ENCODE measurements at places on chromosomes 3 and 15.
A peak's percentile ranks its signal among the peaks of the same experiment; 100 is the strongest.

GRCh38 chr3:16494094-16494493 is 19.4 kb downstream of the RFTN1 start:
- no peak for DNase-seq

DNA sequence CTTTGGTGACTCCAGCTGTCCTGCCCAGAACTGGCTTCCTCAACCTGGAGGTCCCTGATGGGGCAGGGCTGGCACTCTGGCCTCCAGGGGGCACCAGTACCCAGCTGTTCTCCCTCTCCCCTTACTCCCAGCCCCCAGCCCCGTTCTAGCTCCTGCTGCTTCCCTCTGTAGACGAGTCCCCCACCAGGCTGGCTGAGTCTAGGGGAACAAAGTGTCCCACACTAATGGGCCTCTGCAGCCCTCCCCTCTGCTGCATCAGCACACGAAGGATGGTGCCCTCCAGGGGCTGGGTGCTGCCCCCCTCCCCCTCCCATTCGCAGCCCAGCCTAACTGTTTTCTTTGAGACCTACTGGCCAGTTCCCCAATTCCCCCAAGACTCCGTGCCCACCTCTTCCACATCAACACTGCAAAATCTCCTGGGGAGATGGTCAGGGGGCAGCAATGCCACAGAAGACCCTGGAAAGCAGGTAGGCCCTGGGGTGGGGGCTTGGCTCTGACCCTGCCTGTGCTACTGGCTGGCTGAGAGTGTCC is 4.2 kb downstream of the RHCG start:
- DNase-seq = peak; percentile 39

DNA sequence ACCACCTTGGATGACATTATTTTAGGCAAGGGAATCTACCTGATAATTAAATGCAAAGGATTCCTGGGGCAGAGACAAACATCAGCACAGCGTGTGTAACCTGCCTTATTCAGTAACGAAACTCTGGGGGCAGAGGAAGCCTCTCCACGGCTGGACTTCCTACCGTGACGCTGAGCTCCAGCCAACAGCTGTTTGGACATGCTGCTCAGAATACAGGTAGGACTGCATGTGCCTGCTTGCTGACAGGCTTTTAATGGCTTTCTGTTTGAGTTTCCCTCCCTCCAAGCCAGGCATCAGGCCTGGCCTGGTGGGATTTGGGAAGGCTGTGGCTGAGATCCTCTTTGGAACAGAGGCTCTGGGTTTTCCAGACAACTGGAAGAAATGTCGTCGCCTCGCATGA is 150.6 kb downstream of the ADAMTS17 start:
- no peak for DNase-seq

GRCh38 chr3:152466784-152467183 is 198.1 kb downstream of the MBNL1 start:
- no peak for DNase-seq

DNA sequence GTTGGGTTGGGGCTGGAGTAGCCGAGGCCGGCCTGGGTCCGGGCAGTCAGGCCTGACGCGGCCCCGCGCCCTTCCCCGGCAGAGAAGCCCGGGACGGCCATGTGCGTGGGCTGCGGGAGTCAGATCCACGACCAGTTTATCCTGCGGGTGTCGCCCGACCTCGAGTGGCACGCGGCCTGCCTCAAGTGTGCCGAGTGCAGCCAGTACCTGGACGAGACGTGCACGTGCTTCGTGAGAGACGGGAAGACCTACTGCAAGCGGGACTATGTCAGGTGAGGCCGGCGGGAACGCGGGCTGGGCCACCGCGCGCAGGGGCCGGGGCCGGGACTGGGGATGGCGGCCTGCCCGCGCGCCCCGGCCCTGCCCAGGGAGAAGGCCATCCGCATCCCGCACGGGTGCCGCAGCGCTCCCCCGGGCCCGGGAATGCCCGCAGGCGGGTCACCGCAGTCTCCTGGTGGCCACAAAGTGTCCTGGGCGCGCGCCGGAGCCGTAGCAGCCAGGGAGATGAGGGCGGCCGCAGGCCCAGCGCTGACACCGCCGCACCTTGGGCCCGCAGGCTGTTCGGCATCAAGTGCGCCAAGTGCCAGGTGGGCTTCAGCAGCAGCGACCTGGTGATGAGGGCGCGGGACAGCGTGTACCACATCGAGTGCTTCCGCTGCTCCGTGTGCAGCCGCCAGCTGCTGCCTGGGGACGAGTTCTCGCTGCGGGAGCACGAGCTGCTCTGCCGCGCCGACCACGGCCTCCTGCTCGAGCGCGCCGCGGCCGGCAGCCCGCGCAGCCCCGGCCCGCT is 1.3 kb downstream of the ISL2 start:
- no peak for DNase-seq

- no peak for DNase-seq
These were observed 27.6 kb downstream of the C2CD4A start for GRCh38 chr15:62094388-62094787.

DNA sequence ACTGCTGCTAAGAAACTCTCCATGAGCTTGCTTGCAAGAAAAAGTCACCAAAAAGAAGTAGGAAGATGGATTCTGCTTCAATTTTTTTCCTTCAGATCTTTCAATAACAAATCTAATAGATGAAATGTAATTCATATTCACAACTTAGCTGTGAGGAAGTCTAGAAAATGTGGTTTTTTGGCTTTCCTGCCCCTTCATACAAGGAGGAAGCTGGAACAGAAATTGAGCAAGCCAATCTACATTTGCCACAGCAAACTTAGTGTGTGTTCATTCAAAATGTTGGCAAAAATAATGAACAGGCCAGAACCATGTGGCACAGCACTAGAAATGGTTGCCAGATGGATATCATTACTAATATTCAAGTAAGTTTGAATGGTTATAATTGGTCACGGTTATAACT is 93.2 kb upstream of the NEDD4 start:
- DNase-seq = no peak

- DNase-seq = no peak
These were observed 245.3 kb upstream of the P2RY1 start for GRCh38 chr3:152589644-152590043.

DNA sequence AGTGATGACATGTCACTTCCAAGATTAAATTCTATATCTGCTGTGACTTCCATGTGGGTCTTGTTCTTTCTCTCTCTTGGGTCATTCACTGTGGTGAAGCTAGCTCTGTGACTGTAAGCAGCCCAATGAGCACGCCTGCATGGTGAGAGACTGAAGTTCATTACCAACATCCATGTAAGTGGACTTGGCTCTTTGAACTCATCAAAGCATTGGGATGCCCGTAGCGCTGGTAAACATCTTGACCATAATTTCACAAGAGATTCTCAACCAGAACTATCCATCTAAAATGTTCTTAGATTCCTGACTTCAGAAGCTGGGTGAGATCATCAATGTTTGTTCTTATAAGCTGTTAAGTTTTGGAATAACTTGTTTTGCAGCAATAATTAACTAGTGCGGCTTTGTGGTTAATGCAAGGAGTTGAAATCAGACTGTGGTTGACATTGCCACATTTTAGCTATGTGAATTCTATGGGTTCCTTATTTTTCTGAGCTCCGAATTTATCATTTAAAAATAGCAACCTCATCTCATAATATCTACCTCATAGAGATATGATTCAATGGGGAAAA is 31.6 kb upstream of the LRRC3B start:
- no peak for DNase-seq

- DNase-seq = no peak
These were observed 2.9 kb downstream of the FAM240A start for GRCh38 chr3:46615050-46615775.

GRCh38 chr15:39354189-39354588 is 226.7 kb upstream of the THBS1 start:
- no peak for DNase-seq

- DNase-seq = no peak
These were observed 124.3 kb downstream of the RPLP1 start for GRCh38 chr15:69576948-69577351.

GRCh38 chr3:142866841-142867631 is 21.8 kb downstream of the PCOLCE2 start:
- no peak for DNase-seq

GRCh38 chr3:110074095-110074494 is 736.7 kb upstream of the DPPA4 start:
- DNase-seq = no peak

DNA sequence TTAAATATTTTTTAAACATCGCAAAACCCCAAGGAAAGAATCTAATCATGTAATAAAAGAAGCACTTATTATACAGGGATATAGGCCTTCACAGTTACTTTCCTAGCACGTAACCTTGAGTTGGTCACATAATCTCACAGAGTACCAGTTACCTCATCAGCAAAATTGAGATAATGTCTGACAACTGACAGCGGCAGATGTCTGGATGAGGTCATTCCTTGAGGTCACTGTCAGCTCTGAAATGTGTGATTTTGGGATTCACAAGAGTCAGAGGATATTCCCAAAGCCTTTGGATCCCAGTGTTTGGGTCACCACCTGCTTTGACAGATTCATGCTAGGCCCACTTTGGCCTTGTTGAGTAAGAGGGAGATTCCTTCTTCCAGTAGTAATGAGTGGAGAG is 151.4 kb upstream of the SEMA6D start:
- DNase-seq = no peak

DNA sequence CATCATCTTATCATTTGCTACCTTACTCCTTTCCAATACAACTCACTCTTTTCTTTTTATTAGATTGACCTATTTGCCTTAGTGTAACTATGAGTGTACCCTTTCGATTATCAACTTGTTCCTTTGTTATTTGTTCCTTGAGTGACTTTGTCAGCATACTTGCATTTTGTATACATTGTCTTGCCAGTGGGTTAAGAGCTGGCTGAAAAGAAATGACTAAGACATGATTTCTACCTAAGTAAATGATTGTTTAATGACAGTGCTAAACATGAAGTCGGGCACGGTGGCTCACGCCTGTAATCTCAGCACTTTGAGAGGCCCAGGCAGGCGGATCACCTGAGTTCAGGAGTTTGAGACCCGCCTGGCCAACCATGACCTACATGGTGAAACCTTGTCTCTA is 1042.3 kb downstream of the TBL1XR1 start:
- no peak for DNase-seq

DNA sequence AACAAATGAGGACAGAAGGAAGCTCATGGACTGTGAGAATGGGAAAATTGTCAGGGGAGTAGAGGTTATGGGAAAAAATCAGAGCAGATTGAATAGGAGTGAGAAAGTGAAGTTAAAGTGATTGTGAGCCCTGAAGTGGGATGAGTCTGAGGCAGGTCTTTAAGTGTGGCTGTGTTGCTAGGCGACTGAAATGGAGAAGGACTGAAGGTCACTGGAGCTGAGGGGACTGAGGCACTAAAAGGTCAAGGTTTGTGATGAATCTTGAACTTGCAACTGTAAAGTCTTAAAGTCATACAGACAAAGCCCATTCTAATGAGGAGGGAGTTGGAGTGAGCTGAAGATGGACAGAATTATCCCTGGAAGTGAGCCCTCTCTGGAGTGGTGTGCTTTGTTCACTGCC is 518.9 kb downstream of the TUSC7 start:
- DNase-seq = no peak

- DNase-seq = peak; percentile 54
These were observed 53.0 kb upstream of the HES1 start for GRCh38 chr3:194082743-194083636.

- peak; percentile 98 for DNase-seq
These were observed 223.4 kb upstream of the IL12A start for GRCh38 chr3:159765030-159765859.

GRCh38 chr15:69593981-69594966 is 141.7 kb downstream of the RPLP1 start:
- peak; percentile 89 for DNase-seq

- no peak for DNase-seq
These were observed 79.0 kb upstream of the SELENOK start for GRCh38 chr3:53970661-53971060.

GRCh38 chr3:38205472-38205805 is 40.1 kb downstream of the OXSR1 start:
- DNase-seq = no peak

GRCh38 chr3:74623261-74623836 is 8.9 kb upstream of the CNTN3 start:
- no peak for DNase-seq

- no peak for DNase-seq
These were observed 23.7 kb downstream of the LRRK1 start for GRCh38 chr15:100942656-100943425.

DNA sequence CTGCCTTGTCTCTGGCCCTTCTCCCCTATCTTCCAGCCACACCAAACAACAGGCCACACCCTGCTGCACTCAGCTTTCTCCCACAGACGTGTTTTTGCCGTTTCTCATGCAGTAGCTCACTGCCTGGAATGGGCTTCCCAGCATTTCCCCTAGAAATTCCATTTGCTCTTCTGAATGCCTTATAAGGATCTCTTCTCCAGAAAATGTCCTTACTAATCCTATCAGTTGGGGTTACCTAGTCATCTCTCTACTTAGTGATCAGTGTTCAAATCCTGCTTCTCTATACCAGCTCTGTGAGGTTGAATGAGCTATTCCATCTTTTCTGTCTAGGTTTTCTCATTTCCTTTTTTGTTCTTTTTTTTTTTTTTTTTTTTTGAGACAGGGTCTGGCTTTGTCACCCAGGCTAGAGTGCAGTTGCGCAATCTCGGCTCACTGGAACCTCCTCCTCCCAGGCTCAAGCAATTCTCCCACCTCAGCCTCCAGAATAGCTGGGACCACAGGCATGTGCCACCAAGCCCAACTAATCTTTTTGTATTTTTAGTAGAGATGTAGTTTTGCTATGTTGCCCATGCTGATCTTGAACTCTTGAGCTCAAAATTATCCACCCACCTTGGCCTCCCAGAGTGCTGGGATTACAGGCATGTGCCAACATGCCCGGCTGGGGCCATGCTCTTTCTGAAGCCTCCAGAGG is 98.2 kb upstream of the CHD2 start:
- no peak for DNase-seq

DNA sequence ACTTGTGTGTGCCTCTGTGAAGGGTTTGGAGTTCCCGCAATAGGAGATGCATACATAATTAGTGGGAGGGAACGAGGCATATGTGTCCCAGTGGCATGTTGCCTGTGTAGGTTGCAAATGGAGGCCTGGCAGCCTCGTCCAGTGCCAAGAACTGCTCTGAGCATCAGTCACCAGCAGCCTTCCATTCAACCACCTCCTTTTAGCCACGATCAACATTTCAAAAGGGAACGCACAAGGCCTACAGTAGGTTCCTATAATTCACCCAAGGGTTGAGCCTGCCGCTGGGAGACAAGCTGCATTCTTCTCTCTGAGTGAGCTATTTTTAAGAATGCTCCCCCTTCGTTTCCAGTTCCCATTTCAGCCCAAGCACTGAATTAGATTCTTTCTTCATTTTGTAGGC is 78.8 kb upstream of the CTNNB1 start:
- no peak for DNase-seq

- DNase-seq = no peak
These were observed 157.6 kb downstream of the UACA start for GRCh38 chr15:70605606-70606410.

DNA sequence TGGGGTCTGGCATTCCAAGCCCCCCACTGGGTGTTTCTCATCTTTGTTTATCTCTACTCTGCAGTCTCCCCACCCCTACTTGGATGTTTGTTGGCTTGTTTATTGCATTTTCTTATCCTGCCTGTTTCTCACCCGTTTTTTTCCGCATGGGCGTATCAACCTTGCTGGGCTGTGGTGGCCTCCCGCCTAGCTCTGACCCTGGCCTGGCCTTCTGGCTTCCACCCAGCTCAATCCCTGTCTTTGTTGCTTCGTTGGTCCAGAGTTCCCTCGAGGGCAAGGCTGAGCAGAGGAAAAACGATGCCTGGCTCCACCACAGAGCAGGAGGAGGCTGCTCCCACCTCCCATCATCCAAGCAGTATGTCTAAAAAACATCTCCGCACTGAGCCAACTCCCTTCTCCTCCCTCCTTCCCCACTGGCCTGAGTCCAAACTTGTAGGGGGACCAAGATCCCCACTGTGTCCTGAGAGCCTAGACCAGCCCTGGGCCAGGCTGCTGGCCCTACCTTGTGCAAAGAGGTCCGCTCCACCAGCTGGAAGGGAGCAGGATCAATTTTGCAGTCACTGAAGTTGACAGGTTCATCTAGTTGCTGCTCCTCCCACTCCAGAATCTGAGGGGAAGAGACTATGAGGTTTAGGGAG is 9.8 kb downstream of the CLCN2 start:
- DNase-seq = no peak
